ENCODE measurements at places on chromosomes 1 and 21.

GRCh38 chr1:37994886-37995566 lies 5.2 kb upstream of the SF3A3 start:
- DNase-seq, result no peak

DNA sequence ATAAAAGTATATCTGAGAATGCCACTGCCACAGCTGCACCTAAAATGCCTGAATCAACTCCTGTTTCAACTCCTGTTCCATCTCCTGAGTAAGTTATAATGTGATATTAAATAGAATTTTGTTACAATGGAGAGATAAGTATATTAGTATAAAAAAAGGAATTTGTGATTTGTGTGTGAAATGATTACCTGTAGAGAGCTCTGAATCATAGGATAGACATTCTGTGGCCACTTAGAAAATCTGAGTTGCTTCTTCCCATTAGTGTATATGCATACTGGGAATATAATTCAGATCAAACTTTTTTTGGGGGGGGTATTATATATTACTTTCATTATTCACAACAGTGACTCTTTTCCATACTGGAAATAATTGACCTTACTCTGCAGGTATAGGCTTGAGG lies 52.9 kb downstream of the SUCO start:
- DNase-seq, result no peak

DNA sequence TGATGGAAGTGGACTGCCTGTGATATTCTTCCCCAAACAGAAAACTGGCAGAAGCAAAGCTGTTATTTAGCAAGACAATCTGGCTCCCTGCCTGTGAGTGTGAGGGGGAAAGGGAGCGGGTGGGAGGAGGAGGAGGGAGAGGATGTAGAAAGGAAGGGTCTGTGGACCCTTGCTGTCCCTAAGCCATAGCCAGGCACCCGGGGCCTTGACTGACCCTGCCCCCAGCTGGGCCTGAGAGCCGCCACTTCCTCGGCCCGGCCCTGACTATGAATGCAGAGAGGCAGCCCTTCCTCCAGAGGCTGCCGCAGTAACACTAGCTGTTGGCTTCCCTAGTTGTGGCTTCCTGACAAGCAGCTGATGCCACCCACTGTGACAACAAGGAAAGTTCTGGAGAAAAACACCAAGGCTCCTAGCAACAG lies 13.9 kb downstream of the PLA2G2F start:
- no peak for DNase-seq

DNA sequence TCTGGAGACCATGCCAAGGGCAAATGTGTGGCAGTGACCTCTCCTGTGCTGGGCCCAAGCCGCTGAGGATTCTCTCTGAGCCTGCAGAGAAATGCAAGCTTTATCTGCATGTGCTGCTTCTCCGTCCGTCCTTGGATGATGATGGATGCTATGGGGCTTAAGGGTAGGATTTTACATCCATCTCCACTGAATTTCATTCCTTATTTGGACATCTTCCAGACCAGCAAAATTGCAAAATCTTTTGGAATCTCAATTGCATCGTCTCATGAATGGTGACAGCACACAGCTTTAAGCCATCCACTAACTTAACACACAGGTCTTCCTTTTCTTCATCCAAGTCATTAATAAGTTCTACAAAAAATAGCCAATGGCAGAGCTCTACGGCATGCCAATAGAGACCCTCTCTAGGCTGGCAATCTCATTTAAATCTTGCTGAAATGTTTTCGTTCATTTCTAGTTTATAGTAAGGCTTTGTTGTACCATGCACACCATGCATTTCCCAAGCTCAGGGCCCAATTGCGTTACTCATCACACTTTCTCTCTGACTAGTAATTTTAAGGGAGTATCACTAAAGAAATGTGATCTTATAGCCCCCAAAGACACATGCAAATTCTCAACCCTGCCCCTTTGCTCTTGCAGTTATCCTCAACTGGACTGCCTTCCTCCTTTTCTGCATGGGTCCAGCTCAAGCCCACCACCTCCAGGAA lies 11.1 kb downstream of the BATF3 start:
- no peak for DNase-seq

DNA sequence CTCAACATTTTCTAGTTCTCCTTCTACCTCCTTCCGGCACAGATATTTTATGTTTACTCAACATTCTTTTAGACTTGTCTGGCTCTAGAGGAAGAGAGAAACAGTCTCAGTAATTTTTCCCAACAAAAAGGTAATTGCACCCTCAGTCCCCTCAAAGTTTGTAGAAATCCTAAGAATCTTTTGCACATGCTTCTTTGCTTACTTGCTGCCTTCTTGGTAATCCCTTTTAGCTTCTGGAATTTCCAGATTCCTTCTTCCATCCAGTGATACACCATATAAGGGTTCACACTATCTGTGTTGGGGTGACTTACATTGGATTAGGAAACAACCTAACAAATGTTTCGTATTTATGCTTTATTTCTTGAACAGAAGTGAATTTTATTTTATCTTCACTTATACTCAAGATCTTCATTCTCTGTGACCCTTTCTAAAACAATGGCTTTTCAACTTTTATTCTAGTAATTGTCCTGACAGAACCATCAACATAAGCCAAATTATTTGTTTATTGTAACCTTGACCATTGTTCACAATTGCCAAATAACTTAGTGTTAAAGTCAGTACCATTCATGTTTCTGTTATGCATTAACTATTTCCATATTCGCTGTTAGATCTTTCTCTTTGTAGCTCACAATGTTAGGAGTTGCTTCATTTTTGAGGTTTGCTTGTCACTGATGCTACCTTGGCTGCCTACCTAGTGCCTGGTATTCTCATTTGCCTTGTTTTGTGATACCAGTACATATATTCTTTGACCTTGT lies 238.1 kb downstream of the HMCN1 start:
- no peak for DNase-seq

DNA sequence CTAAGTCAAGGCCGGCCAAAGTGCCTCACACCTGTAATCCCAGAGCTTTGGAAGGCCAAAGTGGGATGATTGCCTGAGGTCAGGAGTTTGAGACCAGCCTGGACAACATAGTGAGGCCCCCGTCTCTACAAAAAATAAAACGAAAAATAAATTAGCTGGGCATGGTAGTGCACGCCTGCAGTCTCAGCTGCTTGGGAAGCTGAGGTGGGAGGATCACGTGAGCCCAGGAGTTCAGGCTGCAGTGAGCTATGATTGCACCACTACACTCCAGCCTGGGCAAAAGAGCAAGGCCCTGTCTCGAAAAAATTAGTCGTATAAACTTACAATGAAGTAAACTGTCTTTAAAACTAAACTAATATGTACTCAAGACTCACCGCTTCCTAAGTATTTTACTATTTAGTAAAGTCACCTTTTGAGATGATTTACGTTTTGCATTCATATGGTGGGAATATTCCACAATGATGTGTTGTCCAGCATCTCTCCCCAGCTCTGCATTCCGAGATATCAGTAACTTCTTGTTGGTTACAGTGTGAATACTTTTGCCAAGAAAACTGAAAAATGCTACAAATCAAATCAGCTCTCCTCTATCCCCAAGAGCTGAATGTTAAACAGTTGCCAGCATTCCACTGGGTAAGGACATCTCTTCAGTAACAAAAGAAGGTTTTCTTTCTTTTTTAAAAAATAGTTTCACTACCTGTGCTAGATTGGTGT lies 84.9 kb upstream of the C21orf91 start:
- DNase-seq, result no peak

GRCh38 chr1:208834381-208835096 lies 590.4 kb upstream of the PLXNA2 start:
- DNase-seq, result no peak

DNA sequence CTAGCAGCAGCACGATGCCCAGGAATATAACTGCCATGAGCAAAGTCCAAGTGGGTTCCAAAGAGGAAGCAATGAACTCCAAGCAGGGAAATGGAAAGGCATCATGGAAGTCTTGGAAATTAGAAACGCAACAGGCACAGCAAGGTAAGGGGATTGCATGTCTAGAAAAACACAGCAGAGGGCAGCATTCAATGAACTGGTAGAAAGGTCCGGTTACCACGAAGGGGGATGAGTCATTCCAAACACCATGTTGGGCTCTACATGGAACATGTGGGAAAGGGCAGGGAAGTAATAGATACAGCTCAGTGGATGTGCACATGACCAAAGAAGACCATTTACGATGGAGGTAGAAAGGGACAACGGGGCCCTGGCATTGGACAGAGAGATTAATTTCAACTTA lies 36.4 kb downstream of the RXRG start:
- no peak for DNase-seq

DNA sequence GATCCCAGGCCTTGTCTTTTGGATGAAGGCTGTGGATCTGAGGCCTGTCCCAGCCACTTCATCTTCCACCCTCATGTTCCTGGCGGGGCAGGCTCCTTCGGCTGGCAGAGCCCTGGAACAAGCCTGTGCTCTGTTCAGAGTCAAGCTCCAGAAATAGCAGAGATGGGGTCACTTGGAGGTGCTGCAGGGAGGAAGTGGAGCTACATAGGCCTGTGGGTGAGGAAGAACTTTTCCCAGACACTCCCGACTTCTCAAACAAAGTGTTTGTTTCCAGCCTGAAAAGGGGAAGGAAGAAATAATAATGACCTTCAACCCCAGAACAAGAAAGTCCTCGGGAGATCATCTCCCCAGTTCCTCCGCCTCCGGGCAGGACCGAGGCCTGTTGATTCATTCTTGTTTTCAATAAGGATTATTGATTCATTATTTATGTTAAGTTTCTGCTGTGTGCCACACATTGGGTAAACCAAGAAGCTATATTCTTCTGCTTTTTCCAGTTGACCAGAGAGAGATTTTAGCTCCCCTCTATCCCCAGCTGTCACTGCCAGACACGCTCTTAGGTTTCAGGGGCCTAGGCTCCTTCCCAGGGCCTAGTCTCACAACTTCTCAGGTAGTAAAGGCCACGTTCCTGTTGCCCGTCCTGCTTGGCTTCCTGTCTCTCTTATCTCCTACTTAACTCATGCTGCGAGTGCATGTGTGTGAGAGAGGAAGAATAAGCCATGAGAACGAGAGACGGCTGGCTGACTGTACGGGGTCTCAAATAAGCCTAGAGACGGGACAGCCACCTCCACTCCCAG lies 16.9 kb downstream of the IKBKE start:
- DNase-seq, result no peak

DNA sequence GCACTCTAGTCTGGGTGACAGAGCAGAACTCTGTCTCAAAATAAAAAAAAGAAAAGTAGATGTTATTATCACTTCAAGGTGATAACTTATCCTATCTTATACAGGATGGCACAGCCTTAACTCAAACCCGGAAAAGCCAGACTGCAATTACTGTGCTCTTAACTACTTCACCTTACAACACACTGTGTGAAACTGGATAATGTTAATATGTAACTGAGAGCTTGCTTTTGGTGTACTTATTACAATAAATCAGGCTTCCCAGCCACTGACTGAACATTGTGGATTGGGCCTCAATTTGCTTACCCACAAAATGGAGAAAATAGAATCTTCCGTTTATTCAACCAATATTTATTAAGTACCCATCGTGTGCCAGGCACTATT lies 1.4 kb downstream of the ORC1 start:
- DNase-seq, result no peak

DNA sequence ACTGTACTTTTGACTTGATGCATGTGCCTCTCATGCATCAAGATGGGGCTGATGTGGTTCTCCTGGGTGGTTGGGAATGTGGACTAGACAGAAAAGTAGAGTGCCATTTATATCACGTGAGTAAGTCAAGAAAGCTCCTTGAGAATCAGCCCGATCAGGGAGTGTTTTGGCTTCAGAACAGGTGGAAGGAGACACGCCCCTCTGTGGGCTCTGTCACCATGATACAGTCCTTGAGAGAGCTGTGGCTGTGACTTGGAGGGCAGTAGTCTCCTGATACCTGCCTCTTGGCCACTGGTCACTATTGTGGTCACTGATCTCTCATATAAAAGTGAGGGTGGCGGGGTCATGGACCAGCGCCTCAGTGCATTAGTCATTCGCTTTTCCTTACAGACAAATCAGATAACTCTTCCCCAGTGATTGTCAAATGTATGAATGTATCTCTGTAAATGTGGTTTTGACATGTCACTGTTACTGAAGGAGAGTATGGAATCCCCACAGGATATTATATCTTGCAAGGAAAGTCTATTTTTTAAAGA lies 8.9 kb upstream of the C4BPB start:
- no peak for DNase-seq

GRCh38 chr1:36134505-36135329 lies 9.7 kb upstream of the COL8A2 start:
- no peak for DNase-seq

GRCh38 chr1:67618285-67619018 lies 66.5 kb upstream of the GADD45A start:
- DNase-seq, result no peak

- DNase-seq, result no peak
Observed at GRCh38 chr1:19974822-19975416, 4.5 kb downstream of the PLA2G2A start.

GRCh38 chr1:196544617-196545016 lies 63.6 kb downstream of the KCNT2 start:
- no peak for DNase-seq

- no peak for DNase-seq
Observed at GRCh38 chr1:67001682-67002425, 52.1 kb downstream of the SLC35D1 start.

DNA sequence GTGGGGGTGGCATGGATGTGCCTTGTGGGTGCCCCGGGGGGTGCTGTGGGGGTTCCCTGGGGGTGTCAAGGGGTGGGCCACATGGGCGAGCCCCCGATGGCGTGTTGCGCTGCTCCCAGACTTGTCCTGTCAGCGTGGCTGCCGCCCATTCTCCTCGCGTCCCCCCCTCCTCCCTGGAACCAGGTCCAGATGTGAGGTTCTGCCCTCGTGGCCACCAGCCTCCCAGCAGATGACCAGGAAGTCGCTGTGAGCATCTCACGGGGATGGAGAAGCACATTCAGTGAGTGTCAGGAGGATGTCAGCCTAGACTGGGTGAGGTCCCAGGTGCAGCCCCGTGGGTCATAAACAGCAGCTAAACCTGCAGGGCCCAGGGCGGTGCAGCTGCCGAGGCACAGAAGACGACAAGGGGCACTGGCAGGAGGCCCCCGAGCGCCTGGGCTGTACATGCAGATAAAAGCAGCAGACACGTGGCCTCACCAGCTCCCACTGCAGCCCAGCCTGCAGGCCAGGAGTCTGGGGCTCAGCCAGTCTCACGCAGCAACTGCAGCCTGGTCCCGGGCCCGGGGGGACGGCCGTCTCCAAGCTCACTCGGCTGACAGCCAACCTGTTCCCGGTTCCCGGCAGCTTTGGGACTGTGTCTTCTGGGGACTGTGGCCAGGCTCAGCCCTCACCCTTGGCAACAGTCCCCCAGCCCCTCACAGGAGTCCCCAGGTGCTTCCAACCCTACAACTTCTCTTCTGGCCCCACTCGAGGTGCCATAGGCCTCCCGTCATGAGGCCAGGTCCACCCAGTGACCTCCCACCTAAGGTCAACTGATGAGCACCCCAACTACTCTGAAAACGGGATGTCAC lies 17.5 kb upstream of the COL6A2 start:
- no peak for DNase-seq

DNA sequence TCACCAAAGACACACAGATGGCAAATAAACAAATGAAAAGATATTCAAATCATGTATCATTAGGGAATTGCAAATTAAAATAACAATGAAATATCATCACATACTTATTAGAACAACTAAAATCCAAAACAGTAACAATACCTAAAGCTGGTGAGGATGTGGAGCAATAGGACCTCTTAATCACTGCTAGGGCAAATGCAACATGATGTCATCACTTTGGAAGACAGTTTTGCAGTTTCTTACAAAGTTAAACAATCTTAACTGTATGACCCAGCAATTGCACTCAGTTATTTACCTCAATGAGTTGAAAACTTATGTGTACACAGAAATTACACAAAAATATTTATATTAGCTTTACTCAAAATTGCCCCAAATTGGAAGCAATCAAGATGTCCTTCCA lies 47.3 kb downstream of the SELENOF start:
- no peak for DNase-seq
